H9 (cell line): ENCODE measurements at places on chromosomes 12 and 14.

GRCh38 chr12:9888665-9889273 lies 7.5 kb downstream of the KLRF2 start:
- H3K4me1 ChIP-seq = no peaks in the 10 kb centered on the region
- H3K27ac ChIP-seq = no peak overlapping the region
- H3K36me3 ChIP-seq = no peaks in the 10 kb centered on the region
- no peak overlapping the region for H3K4me3 ChIP-seq

- H3K27me3 ChIP-seq = no peaks in the 10 kb centered on the region
- no peak overlapping the region for H3K4me3 ChIP-seq
- DNase-seq = no peak
- peaks cover 20% of the 10 kb centered on the region; the same call in 2 of the 3 replicates for H3K36me3 ChIP-seq
Measured at GRCh38 chr12:118065380-118065779, 4.4 kb upstream of the WSB2 start.

GRCh38 chr12:1800401-1801302 lies 19.7 kb upstream of the LRTM2 start:
- no peaks in the 10 kb centered on the region for H3K4me1 ChIP-seq
- peak; percentile 73 for DNase-seq
- no peak overlapping the region for H3K27ac ChIP-seq
- no peak overlapping the region for H3K4me3 ChIP-seq
- H3K36me3 ChIP-seq = no peaks in the 10 kb centered on the region

DNA sequence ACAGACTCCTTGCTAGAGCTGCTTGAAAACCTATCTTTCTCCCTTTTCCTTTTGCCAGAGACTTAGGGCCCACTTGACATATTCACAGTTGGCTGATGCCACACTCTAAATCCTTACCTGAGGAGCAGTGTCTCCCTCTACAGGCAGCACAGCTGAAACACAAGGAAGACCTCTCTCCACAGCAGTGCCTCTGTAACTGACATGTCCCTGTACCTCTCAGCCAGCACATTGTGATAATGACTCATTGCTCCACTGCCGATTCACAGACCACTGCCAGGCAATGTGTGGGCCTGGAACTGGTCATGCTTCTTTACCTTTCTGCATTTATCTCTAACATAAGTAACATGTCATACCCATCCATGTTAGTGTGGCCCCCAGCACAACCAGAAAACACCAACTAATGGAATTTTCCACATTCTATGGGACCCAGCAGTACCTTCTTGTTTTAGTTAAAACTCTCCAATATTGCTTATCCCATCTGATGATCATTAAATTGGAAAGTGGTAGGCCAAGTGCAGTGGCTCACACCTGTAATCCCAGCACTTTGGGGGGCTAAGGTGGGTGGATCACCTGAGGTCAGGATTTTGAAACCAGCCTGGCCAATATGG lies 56.5 kb downstream of the GTF2A1 start:
- no peaks in the 10 kb centered on the region for H3K27me3 ChIP-seq
- H3K27ac ChIP-seq = no peak overlapping the region
- no peak overlapping the region for H3K4me3 ChIP-seq
- no peaks in the 10 kb centered on the region for H3K4me1 ChIP-seq

GRCh38 chr12:6570264-6570887 lies 2.3 kb upstream of the NOP2 start:
- peaks cover 71% of the 10 kb centered on the region for H3K36me3 ChIP-seq
- peak overlapping the region; percentile 65 for H3K4me3 ChIP-seq
- no peak overlapping the region for H3K27ac ChIP-seq
- DNase-seq = peak; percentile 90

- H3K4me1 ChIP-seq = no peaks in the 10 kb centered on the region
- H3K27me3 ChIP-seq = no peaks in the 10 kb centered on the region
- no peak for DNase-seq
Measured at GRCh38 chr12:38744041-38744440, 161.3 kb downstream of the CPNE8 start.

- no peak for DNase-seq
- H3K4me3 ChIP-seq = no peak overlapping the region
- no peaks in the 10 kb centered on the region for H3K27me3 ChIP-seq
- H3K4me1 ChIP-seq = no peaks in the 10 kb centered on the region
- peaks cover 6% of the 10 kb centered on the region for H3K36me3 ChIP-seq
Measured at GRCh38 chr14:101591582-101591981, 30.3 kb downstream of the DIO3 start.

DNA sequence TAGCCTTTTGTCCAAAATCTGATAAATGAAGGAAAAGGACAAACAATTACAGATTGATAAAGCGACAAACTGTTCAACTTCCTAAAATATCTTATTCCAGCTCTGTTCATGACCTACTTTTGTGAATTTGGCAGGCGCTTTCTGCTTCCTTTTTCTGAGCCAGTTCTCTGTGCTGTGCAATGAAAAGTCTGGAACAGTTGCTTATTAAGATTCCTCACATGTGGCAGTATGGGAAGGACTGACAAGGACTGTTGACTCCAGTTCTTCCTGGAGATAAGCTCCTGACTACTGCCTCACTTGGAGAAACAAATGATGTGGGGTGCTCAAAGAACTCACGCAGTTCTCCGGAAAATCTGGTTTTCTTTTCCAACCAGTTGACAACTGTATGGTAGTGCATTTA lies 58.3 kb upstream of the ANP32D start:
- no peak overlapping the region for H3K4me3 ChIP-seq
- H3K36me3 ChIP-seq = peaks cover 9% of the 10 kb centered on the region; the same call in 1 of the 2 replicates
- DNase-seq = no peak

DNA sequence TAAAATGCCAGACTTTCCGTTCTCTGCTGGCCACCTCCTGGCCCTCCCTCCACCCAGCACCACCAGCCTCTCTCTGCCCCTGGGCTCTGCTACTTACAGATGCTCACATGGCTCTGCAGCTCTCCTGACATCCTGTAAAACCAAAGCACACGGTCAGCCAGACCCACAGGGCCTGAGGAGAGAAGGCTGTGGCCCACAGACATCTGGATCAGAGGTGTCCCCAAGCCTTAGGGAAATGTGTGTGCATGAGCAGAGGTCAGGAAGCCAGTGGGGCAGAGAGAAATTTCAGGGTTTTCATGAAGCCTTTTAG lies 11.5 kb downstream of the KRT77 start:
- DNase-seq = no peak
- peaks cover 3% of the 10 kb centered on the region; the same call in 1 of the 2 replicates for H3K4me1 ChIP-seq
- H3K4me3 ChIP-seq = peak overlapping the region; percentile 10; the same call in 1 of the 2 replicates
- no peaks in the 10 kb centered on the region; the same call in 1 of the 2 replicates for H3K27me3 ChIP-seq
- no peaks in the 10 kb centered on the region for H3K36me3 ChIP-seq

GRCh38 chr12:95474660-95474958 lies 657 bp downstream of the METAP2 start:
- H3K36me3 ChIP-seq = peaks cover 42% of the 10 kb centered on the region
- peak overlapping the region; percentile 100 for H3K4me3 ChIP-seq
- H3K27me3 ChIP-seq = no peaks in the 10 kb centered on the region
- H3K4me1 ChIP-seq = no peaks in the 10 kb centered on the region
- no peak for DNase-seq
- no peak overlapping the region for H3K27ac ChIP-seq

DNA sequence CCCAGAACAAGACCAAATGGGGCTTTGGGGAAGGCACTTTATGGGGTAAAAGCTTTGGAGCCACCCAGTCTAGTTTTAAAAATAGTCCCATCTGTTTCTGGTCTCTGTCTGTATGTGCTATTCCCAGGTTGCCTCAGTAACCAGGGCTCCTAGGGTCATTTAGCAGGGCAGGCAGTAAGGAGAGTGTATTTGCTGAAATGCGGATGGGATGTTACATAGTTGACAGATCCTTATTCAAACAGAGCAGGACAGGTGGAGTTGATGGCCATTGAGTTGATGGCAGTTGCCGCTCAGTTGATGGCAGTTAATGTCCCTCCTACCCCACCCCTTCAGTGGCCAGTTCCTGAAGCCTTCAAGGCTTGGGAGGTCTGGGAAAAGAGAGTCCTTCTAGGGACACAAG lies 4.6 kb downstream of the ZC3H10 start:
- no peak for DNase-seq
- no peaks in the 10 kb centered on the region for H3K27me3 ChIP-seq
- no peaks in the 10 kb centered on the region; the same call in 1 of the 2 replicates for H3K4me1 ChIP-seq
- no peak overlapping the region for H3K4me3 ChIP-seq
- no peak overlapping the region for H3K27ac ChIP-seq
- peaks cover 25% of the 10 kb centered on the region for H3K36me3 ChIP-seq

DNA sequence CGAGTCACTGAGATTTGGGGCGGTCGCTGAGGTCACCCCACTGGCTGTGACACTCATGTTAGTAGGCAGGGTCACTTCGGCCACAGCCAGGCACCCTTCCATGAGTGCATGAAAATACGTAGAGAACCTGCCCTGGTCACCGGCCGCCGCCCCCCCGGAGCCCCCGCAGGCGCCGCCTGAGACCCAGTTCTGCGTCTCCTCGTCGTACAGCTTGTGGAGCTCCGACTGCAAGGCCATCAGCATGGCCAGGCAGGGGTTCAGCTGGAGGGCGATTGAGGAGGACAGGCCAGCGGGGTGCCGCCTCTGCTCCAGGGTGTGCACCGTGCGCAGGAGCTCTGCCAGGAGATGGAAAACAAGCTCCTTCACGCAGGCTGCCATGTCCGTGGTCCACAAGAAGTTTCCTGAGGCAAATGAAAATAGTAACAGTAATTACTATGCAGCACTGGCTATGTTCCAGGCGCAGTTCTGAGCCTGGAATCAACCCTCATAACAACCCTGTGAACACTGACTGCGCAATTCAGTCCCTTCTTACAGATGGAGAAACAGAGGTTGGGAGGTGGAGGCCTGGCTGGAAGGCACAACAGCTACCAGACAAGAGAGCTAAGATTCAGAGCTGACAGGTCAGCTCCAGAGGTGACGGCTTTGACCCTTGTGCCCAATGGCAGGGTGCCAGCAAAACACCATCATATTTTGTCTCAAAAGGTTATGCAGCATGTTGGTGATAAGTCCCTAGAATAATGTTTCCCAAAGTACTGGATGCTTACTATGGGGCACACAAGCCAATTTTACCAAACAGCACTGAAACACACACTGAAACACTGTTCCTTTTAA lies 59.9 kb downstream of the TRAFD1 start:
- peaks cover 7% of the 10 kb centered on the region for H3K4me1 ChIP-seq
- H3K36me3 ChIP-seq = peaks cover 5% of the 10 kb centered on the region; the same call in 2 of the 3 replicates
- no peak overlapping the region for H3K4me3 ChIP-seq
- no peak for DNase-seq
- H3K27me3 ChIP-seq = no peaks in the 10 kb centered on the region

DNA sequence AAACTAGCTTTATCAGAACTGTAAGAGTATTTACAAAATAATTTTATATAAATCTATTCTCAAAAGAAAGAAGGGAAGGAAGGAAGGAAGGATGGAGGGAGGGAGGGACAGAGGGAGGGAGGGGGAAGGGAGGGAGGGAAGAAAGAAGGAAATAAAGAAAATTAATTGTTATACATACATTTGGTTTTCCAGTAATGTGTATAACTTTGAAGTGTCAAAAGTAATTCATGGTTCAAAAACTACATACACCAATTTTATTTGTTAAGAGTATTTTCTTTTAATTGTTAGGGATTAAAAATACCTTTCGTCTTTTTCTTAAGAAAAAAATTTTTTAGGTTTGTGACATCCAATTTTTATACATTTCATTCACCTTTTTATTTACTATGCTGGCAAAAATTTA lies 17.5 kb upstream of the KCNC2 start:
- no peaks in the 10 kb centered on the region for H3K36me3 ChIP-seq
- H3K4me1 ChIP-seq = no peaks in the 10 kb centered on the region
- DNase-seq = no peak
- no peaks in the 10 kb centered on the region for H3K27me3 ChIP-seq
- no peak overlapping the region for H3K4me3 ChIP-seq
- H3K27ac ChIP-seq = no peak overlapping the region

- no peaks in the 10 kb centered on the region for H3K36me3 ChIP-seq
- H3K4me3 ChIP-seq = no peak overlapping the region
- no peak for DNase-seq
- H3K27ac ChIP-seq = no peak overlapping the region
- H3K4me1 ChIP-seq = peaks cover 7% of the 10 kb centered on the region
- no peaks in the 10 kb centered on the region for H3K27me3 ChIP-seq
Measured at GRCh38 chr12:27279826-27280225, 35.7 kb downstream of the STK38L start.

- no peak overlapping the region for H3K4me3 ChIP-seq
- peaks cover 29% of the 10 kb centered on the region for H3K36me3 ChIP-seq
- H3K27ac ChIP-seq = no peak overlapping the region
- H3K27me3 ChIP-seq = no peaks in the 10 kb centered on the region
- H3K4me1 ChIP-seq = peaks cover 3% of the 10 kb centered on the region; the same call in 1 of the 2 replicates
Measured at GRCh38 chr14:67555518-67556090, 22.5 kb downstream of the PLEKHH1 start.

GRCh38 chr12:55824726-55825125 lies 4.7 kb downstream of the DNAJC14 start:
- DNase-seq = no peak
- no peak overlapping the region for H3K27ac ChIP-seq
- H3K4me3 ChIP-seq = no peak overlapping the region
- H3K4me1 ChIP-seq = no peaks in the 10 kb centered on the region

DNA sequence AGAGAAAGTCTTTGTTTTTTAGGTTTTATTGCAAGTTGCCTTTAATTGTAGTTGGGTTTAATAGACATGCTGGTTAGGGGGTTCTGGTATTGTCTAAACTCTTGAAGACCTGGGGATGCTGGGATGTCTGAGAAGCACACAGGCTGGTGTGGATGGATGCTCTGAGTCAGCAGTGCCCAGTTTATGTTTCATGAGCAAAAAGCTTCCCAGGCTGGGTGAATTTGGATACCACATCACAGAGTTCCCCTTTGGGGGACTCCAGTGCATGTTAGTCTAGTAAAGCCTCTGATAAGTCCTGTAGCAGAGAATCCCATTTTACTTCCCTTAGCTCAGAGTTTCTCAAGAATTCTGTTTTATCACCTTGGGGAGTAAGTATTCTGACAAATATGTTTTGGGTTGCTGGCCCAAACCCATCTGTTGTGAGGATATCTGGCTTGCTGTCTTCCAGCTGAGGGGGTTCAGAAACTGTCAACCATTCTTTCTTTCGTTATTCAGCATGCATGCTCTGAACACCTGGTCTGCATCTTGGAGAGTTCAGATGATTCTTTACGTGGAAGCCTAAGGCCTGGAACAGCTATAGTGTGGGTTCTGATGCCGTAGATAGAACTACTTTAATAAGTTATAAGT lies 509.1 kb downstream of the VRK1 start:
- no peaks in the 10 kb centered on the region for H3K27me3 ChIP-seq
- no peaks in the 10 kb centered on the region for H3K4me1 ChIP-seq
- H3K36me3 ChIP-seq = no peaks in the 10 kb centered on the region
- DNase-seq = no peak
- no peak overlapping the region for H3K4me3 ChIP-seq

GRCh38 chr12:132478845-132479244 lies 11.1 kb upstream of the FBRSL1 start:
- no peaks in the 10 kb centered on the region for H3K36me3 ChIP-seq
- DNase-seq = no peak
- H3K27ac ChIP-seq = no peak overlapping the region
